Motor neuron (in vitro differentiated cells): ENCODE measurements at places on chromosomes 1 and 21. TPM values are rescaled to one million over a fixed set of nuclear protein-coding genes. Genes with fewer than 3 reads are reported as not detected.

GRCh38 chr1:177983482-177984135 lies 13.8 kb upstream of the SEC16B start:
- ATAC-seq, result no peak

DNA sequence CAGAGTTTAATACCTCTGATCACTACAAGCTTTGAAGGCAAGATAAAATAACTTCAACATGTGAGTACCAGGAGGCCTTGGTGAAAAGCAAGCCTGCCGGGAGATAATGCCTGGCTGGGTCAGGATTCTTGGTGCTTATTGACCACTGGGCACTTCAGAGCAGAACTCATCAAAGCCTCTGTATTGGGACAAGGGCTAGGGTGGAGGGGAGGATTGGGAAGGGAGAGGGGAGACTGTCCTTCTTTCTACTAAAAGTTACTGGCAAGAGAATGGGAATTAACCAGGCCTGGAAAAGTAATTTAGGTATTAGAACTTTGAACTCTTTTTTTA lies 35.2 kb downstream of the NEK2 start:
- no peak for ATAC-seq

DNA sequence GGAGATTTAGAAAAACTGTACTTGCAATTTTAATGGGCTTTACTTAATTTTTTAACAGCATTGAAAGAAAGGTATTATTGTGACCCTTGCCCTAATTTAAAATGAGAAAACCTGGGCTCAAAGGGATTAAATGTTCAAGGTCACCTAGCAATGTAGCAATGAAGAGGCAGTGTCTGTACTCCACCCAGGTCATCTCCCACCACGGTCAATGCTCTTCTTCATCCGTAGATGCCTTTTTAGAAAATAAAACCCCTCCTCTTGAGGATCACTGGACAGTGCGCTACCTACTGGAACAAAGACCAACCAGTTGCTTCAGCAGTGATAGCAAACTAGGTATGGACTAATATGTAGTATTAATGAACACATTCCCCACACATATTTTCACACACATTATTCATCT lies 29.8 kb upstream of the HAO2 start:
- ATAC-seq, result no peak

DNA sequence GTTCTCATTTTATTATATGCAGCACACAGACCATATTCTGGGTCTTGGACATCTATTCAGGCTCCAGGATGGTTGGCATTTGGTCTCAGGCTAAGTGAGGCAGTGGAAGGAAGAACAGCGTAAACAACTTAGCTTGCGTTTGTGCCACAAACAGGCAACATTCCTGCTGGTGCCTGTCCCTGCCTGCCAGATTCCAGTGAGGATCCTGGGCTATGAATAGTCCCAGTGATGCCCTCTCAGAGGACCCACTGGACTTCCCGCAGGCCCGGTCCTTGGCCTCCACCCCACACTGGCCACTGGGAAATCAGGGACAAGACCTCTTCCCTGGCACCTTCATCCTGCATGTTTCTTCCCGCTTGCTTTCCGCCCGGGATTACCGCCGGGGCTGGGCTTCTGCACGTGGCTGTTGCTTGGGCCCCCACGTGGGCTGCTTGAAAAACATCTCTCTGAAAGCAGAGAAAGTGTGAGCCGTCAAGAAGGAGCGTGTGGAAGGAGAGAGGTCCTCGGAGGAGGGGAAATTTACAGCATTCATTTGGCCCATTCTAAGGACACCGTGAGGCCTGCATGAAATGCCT lies 145.1 kb upstream of the WNT4 start:
- ATAC-seq, result no peak

DNA sequence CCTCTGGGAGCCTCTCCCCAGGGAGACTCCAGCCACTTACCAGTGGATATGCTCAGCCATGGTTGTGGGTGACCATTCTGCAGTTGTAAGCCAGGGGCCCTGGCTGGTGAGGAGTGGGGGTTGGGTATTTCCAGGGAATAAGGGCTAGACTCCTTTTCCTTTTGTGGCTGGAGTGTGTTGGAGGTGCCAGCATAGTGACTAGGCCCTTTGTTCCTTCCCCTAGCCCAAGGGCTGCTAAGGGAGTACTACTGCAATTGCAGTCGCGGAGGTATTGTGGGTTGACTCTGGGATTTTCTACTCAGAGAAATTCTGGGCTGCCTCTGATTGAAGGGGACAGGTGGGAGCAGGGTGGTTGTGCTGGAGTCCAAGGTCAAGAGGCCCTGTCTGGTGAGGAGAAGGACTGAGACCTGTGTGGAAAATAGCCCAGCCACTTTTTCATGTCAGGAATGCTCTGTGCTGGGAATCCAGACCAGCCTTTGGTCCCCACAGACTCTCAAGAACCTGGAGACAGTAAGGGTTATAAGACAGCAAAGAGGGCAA lies 43.1 kb downstream of the MROH9 start:
- ATAC-seq, result no peak

DNA sequence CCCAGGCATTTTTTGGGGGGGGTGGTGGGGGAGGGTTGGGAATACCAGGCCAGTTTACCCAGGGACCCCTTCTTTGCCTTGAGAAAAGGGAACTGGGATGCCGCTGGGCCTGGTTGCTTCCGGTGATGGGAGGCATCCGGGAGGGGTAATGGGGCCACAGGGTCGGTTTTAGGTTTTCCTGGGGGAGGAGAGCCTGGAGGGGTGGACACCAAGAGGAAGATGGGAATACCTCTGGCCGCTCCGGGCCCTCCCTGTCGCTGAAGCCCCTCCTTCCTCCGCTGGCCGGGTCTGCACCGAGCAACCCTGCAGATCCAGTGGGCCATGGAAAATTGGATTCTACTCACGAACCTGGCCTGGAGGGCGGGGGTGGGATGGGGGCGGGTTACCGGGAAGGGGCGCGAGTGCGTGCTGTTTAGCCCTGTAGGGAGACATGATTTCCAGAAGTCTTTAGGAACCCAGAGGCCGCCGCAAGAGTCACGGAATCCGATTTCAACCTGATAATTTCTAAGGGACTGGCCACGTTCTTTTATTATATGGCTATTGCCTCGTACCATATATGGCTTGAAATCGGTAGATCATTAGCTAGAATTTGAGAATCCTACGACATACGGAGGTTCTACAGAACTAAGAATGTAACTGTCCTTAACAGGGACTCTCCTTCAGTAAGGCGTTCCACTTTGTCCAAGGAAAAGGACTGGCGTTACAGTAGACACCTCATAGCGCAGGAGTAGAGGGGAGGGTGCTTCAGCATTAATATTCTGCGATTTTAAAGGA lies 749 bp downstream of the AKIRIN1 start:
- peak; percentile 45 for ATAC-seq

- no peak for ATAC-seq
Measured at GRCh38 chr21:38202811-38203210, 54.0 kb upstream of the KCNJ15 start.

- ATAC-seq, result no peak
Measured at GRCh38 chr1:14812189-14812588, 213.7 kb downstream of the KAZN start.

GRCh38 chr1:72462186-72462905 lies 180.0 kb upstream of the NEGR1 start:
- no peak for ATAC-seq

GRCh38 chr1:205576011-205576410 lies 55.8 kb downstream of the ELK4 start:
- no peak for ATAC-seq

GRCh38 chr1:17665950-17666720 lies 89.0 kb upstream of the ACTL8 start:
- no peak for ATAC-seq

Gene C8A
- not detected in 2 replicates for total RNA-seq

Gene CR1
- 0.05 and 0.38 TPM in 2 replicates for total RNA-seq

Gene FOXO6
- total RNA-seq, result 0.38 and 0.97 TPM in 2 replicates

Gene DMBX1
- total RNA-seq, result 0.31 TPM in 1 of 2 replicates, not detected in the other

Gene RHBDL2
- 0.81 and 0.85 TPM in 2 replicates for total RNA-seq
